ENCODE measurements at places on chromosomes 12 and 14.

DNA sequence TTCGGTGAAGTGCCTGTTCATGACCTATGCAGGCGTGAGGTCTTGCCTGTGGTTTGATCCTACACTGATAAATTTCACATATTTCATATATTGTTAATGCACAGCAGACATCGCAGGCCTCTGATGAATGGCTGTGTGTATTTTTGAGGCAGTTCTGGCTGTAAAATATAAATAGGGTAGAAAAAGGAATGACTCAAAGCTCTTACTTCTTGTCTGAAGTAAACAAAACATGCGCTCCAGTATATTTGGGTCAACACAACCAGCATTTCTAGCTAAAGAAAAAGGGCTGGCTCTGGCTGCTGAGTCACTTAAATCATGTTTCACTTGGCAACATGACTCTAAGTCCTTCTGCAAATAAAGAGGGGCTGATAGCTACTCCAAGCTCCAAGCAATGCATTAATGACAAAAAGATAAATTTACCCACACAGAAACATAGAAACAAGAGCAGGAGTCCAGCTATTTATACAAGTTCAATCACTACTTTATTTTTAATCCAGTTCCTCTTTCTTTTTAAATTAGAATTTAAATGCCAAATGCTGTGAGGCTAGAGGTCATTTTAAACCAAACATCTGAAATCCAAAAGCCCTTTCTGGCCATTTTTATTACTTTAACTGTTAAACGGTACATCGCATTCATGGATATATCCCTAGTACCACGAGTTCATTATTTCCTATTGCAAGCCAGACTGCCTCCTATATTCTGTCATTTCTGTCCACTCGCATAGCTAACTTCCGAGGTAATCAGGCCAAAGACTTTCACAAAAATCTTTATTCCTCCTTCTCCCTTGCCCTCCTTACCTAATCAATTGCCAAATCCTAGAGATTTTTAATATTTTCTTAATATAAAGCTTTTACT is 54.3 kb upstream of the TMCC3 start:
- DNase-seq = no peak

- DNase-seq = no peak
Measured at GRCh38 chr12:68048648-68049297, 59.5 kb downstream of the IFNG-AS1 start.

GRCh38 chr14:92135269-92135668 is 13.5 kb downstream of the CPSF2 start:
- DNase-seq = no peak

GRCh38 chr12:88574278-88574677 is 6.0 kb downstream of the KITLG start:
- no peak for DNase-seq

DNA sequence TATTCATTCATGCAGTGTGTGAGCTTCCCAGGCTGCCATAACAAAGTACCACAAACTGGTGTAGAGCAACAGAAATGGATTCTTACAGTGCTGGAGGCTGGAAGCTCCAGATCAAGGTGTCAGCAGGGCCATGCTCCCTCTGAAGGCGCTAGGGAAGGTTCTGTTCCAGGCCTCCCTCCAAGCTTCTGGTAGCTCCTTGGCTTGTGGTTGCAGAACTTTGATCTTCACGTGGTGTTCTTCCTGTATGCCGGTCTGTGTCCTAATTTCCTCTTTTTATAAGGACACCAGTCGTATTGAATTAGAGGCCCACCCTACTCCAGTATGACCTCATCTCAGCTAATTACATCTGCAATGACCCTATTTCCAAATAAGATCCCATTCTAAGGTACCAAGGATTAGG is 3.1 kb downstream of the OTUB2 start:
- DNase-seq = no peak

- no peak for DNase-seq
Measured at GRCh38 chr12:67355428-67356379, 86.5 kb downstream of the CAND1 start.

- DNase-seq = peak; percentile 3
Measured at GRCh38 chr12:38904537-38905479, 583 bp downstream of the CPNE8 start.

DNA sequence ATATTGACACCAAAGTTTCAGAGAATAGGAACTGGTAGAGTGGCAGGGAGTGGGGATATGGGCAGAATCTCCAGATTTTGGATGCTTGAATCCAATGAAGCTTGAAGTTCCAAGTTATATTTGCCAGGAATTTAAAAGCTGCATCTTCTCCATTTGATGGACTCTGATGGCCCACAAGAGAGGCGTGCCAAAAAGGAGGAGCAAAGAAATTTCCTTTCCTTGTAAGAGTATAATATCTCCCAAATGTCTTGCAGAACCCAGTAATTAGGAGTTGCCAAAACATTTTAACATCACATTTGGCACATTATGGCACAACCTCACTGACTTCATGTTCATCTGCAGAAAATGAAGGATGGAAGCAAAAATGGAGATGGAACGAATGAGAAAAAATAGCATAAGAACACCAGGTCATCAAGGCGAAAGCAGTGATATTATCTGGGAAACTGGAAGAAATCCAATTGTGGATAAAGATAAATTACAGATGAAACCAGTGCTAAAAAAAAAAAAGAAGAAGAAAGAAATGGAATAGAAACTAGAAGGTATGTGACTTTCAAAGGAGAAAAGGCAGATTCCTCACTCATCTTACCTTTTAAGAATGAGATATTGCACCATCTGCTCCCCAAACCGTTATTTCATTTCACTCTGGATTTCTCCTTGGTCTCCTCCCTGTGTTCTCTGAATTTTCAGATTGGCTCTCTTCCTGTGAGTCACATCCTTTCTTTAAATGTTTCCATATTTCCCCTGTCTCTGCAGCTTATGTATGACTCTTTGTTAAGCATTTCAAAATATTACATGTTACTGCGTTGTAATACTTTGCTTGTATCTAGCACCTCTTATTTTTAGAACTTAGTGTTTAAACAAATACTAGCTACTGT is 13.5 kb upstream of the FLRT2 start:
- no peak for DNase-seq

DNA sequence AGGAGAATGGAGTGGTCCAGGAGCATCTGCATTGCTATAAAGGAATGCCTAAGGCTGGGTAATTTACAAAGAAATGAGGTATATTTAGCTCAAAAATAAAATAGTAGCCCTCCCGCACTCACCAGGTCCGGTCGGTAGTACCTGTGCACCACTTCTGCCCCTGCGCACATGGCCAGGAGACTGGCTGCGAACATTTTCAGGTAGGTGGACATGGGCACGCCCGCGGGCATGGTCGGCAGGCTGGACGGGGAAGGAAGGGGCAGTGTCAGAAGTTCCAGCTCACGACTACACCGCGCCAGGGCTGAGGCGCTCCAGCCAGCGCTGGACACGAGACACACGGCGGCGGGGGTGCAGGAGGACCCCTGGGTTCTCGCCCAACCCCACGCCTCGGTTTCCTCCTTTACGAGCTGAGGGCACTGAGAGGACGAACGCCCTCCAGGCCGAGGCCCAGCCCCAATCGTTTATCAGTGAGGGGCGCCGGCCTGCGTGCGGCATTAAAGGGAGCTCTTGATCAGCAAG is 9.1 kb upstream of the TDG start:
- DNase-seq = no peak

GRCh38 chr12:14782756-14783155 is 20.5 kb downstream of the WBP11 start:
- no peak for DNase-seq

- no peak for DNase-seq
Measured at GRCh38 chr14:103713304-103714062, 1.8 kb downstream of the XRCC3 start.

DNA sequence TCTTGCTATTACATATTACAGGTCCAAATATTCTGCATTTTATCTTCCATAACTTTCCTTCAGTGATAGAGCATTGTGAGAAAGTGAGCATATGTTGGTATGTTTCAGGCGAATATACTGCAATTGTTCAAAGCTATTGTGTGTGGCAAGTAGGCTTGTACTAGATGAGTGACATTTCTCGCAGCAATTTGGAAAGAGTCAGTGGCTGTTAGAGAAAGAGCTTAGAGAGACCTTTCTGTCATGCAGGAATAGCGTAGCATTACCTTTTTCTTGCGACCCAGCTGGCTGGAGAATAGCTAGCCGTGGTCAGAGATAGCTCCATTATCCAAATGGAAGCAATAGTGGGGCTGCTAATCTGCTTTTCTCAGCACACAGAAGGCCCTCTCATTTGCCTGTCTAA is 678.5 kb upstream of the FOXG1 start:
- no peak for DNase-seq

- DNase-seq = no peak
Measured at GRCh38 chr12:52946797-52947547, 1.9 kb upstream of the KRT18 start.

GRCh38 chr12:103102225-103102744 is 144.8 kb downstream of the ASCL1 start:
- no peak for DNase-seq

GRCh38 chr12:45703942-45704341 is 25.6 kb upstream of the ARID2 start:
- DNase-seq = no peak
